Activated CD4-positive, alpha-beta memory T cell treated with anti-CD3 and anti-CD28 coated beads, Interleukin-2, amount 10 ng/mL, durations not matched to agents 7 days and 5 days (primary cell): ENCODE measurements at places on chromosomes 2 and 18. TPM values are rescaled to one million over a fixed set of nuclear protein-coding genes. Genes with fewer than 3 reads are reported as not detected.

ELAC1 gene
- 5.9 TPM for total RNA-seq

ACSL3 gene
- total RNA-seq: 57.2 TPM

ECEL1 gene
- not detected for total RNA-seq

AGXT gene
- not detected for total RNA-seq

C2orf74 gene
- 8.7 TPM for total RNA-seq

ARL4C gene
- total RNA-seq: 445 TPM

DNA sequence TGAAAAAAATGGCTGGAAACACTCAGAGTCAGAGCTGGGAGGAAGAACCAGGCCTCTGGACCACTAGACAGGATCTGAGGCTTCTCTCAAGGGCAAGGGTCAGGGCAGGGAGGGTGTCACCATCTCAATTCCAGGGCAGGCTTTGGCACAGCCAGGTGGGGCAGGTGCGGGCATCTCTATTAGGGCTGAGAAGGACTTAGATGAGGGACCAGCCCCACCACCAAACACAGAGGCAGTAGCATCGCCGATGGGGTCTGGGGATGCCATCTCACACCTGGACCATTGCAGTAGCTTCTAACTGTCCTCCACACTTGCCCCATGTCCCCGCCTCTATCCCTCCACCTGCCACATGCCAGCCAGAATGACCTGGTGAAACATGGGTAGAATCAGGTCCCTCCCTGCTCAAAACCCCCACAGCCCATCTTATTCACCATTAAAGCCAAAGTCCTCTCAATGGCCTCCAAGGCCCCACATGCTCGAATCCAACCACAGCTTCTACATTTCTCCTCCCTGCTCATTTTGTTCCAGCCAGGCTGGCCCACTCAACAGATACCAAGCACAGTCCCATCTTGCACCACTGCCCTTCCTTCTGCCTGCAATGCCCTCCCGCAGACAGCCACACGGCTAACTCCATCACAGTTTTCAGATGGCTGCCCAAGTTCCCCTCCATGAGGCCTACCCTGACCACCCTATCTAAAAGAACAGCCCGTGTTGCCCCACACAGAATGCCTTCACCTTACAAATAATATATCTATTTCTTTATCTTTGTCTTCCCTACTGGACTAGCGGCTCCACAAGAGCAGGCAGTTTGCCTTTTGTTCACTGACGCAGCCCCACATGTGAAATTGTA, 177.4 kb downstream of the SMAD2 start:
- no peak overlapping the region for H3K27ac ChIP-seq
- no peak overlapping the region for H3K4me3 ChIP-seq
- no peak for DNase-seq
- peaks cover 2% of the 10 kb centered on the region for H3K27me3 ChIP-seq
- H3K36me3 ChIP-seq: no peaks in the 10 kb centered on the region
- peaks cover 3% of the 10 kb centered on the region for H3K4me1 ChIP-seq

DNA sequence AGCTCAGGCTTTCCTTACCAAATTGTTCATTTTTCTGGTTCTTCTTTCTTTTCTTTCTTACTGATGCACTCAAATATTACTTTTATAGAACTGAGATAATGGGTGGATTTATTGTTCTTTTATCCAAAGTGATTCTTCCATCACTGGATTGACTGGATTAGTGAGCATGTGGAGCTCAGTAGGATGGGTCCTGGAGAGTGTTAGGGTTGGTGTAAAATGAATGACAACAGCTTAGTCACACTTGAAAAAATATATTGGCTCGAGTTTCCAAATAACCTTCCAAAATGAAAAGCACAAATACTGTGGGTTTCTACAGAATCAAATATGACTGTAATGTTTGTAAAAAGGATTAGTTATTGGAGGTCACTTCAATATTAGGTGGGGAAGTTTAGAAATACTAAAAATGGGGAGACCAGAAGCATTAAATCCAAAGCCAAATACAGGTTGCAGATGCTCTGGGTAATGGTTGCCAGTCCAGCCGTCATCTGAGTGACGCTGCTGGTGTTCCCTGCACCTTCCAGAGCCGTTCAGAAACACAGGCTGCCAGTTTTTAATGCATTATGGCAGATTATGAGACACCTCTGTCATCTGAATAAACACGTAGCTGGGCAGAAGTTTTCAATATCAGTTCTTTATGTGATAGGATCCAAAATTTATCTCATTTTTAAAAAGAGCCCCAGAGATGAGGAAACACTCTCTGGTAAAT, 294.8 kb upstream of the NRP2 start:
- no peak overlapping the region for H3K27ac ChIP-seq
- DNase-seq: no peak
- H3K4me3 ChIP-seq: no peak overlapping the region
- H3K27me3 ChIP-seq: no peaks in the 10 kb centered on the region
- H3K4me1 ChIP-seq: no peaks in the 10 kb centered on the region

DNA sequence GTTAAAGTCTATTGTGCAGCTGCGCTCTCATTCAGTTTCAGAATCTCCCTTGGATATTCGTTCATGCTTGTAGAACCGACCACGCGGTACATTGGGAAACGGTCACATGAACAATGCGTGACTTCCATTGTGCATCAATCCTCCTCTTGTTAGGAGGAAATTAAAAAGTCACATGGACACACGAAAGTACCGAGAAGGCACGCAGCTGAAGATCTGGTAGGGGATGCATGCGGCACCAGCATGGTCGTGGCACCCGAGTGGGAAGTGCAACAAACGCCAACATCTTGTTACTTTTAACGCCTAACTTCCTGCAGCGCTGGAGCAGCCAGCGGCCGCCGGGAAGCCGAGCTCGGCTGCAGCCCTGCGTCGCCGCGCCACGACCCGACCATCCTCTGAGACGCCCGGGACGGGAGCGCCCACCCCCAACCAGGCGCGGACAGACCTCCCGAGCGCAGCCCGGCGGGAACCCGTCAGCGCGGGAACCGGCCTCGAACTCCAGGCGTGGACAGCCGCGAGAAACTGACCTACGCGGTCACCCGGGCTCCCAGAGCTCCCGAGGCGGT, 412 bp downstream of the OSBPL1A start:
- no peaks in the 10 kb centered on the region for H3K36me3 ChIP-seq
- H3K4me1 ChIP-seq: peaks cover 17% of the 10 kb centered on the region
- H3K27ac ChIP-seq: no peak overlapping the region
- DNase-seq: peak; percentile 32
- peaks cover 38% of the 10 kb centered on the region for H3K27me3 ChIP-seq
- peak overlapping the region; percentile 69 for H3K4me3 ChIP-seq

GRCh38 chr18:2515908-2516625, 55.2 kb downstream of the METTL4 start:
- no peak overlapping the region for H3K27ac ChIP-seq
- H3K27me3 ChIP-seq: no peaks in the 10 kb centered on the region
- H3K4me3 ChIP-seq: no peak overlapping the region
- no peaks in the 10 kb centered on the region for H3K36me3 ChIP-seq

DNA sequence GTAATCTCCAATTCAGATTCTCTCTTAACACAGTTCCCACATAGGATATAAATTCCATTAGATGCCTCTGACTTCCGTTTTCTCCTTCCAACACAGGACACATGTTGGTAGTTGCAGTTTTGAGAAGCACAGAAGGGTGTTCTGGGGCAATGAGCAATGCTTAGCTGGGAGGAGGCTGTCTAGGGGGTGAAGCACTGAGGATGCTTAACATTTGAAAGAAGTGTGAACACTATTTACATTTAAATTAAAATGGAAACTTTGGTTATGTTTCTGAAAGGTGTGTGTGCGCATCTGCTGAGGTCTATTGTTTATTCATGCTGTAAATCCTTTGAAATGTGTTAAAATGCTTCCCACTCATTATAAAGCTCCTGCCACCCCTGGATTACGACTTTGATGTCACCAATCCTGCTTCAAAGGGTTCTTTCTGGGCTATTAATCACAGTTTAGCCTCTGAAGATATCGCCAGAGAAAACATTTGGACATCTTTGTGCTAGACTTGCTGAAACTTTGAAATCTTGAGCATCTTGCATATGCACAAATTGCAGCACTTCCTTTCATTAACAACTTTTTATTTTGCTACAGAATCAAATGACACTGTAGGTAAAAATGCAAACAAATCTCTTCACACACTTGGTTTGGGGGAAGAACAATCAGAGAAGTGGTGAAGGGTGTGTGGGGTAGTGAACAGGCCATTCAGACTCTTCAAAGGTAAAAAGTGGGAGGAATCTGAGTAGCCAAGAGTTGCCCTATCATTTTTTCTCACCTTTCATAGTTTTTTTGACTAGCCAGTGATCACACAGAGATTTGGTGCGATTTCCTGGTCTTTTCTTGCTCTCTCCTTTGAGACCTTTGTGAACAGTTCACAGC, 258.4 kb downstream of the MYO3B start:
- peaks cover 12% of the 10 kb centered on the region for H3K4me1 ChIP-seq
- H3K27me3 ChIP-seq: peaks cover 24% of the 10 kb centered on the region
- no peak overlapping the region for H3K4me3 ChIP-seq
- no peak overlapping the region for H3K27ac ChIP-seq
- no peaks in the 10 kb centered on the region for H3K36me3 ChIP-seq
- no peak for DNase-seq

DNA sequence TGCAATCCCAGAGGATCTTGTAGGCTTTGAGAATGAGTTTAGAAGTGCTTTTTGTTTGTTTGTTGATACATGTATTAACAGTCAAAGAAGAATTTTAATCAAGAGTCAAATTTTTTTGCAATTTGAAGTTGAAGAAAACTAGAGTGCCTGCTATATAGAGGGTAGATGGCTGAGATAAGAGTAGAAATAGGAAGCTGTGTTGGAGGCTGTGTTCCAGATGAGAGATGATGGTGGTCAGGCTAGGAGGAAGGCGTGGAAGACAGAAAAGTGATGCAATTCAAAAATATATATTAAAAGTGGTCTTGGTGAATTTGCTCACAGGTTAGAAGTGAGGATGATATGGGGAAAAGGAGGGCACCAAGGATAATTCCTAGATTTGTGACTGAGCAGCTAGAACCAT, 978.3 kb downstream of the BCL11A start:
- no peaks in the 10 kb centered on the region for H3K27me3 ChIP-seq
- H3K36me3 ChIP-seq: no peaks in the 10 kb centered on the region
- no peak overlapping the region for H3K4me3 ChIP-seq
- H3K4me1 ChIP-seq: no peaks in the 10 kb centered on the region
- DNase-seq: no peak

DNA sequence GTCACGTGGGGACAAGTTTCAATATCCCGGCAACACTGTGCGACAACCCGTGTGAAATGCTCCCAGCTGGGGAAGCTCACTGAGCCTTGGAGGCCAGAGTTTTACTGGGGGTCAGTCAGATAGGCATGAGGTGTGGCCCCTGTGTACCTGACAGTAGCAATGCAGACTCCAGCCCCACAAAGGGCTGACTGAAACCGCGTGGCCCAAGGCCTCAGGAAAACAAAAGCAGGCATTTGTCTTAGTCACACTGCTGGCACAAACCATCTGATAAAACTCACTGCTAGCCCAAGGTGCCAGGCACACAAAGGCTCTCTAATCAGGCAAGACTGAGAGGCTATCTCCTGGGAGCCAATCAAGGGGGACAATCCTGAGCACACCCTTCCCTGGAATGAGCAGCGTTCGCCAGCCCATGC, 786.6 kb upstream of the RAB6C start:
- H3K27ac ChIP-seq: no peak overlapping the region
- no peak overlapping the region for H3K4me3 ChIP-seq
- DNase-seq: no peak
- no peaks in the 10 kb centered on the region for H3K27me3 ChIP-seq
- H3K36me3 ChIP-seq: no peaks in the 10 kb centered on the region

- DNase-seq: peak; percentile 53
- H3K36me3 ChIP-seq: peaks cover 12% of the 10 kb centered on the region
- H3K4me3 ChIP-seq: peak overlapping the region; percentile 86
- peak overlapping the region; percentile 81 for H3K27ac ChIP-seq
- H3K27me3 ChIP-seq: peaks cover 7% of the 10 kb centered on the region
- H3K4me1 ChIP-seq: peaks cover 38% of the 10 kb centered on the region
Measured at GRCh38 chr2:239399433-239399920, 1.3 kb downstream of the HDAC4 start.

- peaks cover 2% of the 10 kb centered on the region for H3K27me3 ChIP-seq
- H3K36me3 ChIP-seq: no peaks in the 10 kb centered on the region
- DNase-seq: no peak
- no peaks in the 10 kb centered on the region for H3K4me1 ChIP-seq
- H3K27ac ChIP-seq: no peak overlapping the region
- H3K4me3 ChIP-seq: no peak overlapping the region
Measured at GRCh38 chr2:186714611-186715010, 20.8 kb downstream of the FAM171B start.

- H3K27ac ChIP-seq: no peak overlapping the region
- no peaks in the 10 kb centered on the region for H3K4me1 ChIP-seq
- no peaks in the 10 kb centered on the region for H3K36me3 ChIP-seq
- no peaks in the 10 kb centered on the region for H3K27me3 ChIP-seq
- no peak overlapping the region for H3K4me3 ChIP-seq
- no peak for DNase-seq
Measured at GRCh38 chr18:33666915-33667314, 88.9 kb downstream of the ASXL3 start.

DNA sequence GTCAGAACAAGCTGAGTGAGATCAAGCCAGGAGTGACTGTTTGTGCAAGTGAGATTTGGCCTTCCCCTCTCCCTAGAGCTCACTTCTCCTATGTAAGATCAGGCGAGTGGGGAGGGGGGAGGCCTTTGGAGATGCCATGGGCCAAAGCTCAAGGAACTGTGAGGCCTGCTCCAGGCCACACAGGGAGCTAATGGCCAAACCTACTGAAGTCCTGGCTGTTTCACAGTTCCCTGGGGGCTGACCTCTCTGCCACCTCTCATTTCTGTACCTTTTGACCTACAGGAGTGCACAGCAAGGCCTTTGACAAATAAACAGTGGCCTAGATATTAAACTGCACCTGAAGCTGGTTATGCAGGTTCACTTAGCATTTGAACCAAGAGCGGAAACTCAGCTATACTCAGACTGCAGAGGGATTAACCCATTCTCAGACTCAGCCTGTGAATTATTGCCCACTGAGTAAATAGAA, 235.0 kb upstream of the NT5C1B start:
- H3K4me3 ChIP-seq: no peak overlapping the region
- no peak overlapping the region for H3K27ac ChIP-seq
- no peak for DNase-seq
- no peaks in the 10 kb centered on the region for H3K4me1 ChIP-seq
- no peaks in the 10 kb centered on the region for H3K36me3 ChIP-seq
